ENCODE measurements at places on chromosomes 11 and 22. TPM values are rescaled to one million over a fixed set of nuclear protein-coding genes. Genes with fewer than 3 reads are reported as not detected.

DNA sequence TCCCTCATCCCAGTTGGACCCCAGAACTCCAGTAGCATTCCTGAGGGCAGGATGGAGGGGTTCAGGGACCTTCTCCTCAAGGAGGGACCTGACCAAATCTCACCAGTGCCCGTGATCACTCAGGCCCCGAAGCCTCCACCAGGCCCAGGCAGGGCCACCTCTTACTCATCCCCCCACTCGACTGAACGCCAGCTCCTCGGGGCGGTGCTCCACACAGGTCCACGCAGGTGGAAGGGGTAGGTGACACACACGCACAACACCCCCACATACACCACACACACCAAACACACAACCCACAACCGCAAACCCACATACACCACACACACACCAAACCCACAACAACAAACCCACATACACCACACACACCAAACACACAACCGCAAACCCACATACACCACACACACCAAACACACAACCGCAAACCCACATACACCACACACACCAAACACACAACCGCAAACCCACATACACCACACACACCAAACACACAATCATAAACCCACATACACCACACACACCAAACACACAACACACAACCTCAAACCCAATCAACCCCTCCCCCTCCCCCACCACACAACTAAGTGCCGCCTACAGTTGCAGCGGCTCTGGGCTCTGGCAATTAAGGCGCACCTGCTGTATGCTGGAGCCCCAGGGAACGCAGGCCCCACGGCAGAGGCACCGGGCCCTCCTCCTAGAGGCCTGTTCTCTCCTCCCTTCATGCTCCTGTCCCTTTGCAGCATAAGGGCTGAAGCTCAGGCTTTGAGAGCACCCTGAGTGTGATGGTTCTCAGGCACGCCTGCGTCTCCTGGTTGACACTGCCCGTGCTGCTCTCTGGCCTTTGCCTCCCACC lies 1318.1 kb downstream of the TBC1D22A start:
- DNase-seq, result no peak

DNA sequence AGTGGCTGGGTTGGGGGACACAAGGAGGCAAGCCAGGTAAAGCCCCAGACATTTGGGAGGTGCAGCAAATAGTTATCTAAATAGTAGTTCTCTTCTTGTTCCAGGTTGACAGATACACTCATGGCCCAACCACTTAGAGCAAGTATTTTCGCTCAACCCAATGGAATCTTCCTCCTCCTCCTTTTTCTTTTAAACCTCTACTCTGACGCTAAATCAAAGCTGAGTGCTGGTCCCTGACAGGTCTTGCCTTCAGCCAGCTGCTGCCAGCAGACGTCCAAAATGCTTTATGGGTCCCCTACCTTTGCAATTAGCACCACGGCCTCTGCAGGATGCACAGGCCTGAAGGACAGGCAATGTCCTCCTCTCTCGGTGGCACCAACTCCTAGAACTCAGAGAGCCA lies 558.5 kb downstream of the MIAT start:
- DNase-seq, result no peak

DNA sequence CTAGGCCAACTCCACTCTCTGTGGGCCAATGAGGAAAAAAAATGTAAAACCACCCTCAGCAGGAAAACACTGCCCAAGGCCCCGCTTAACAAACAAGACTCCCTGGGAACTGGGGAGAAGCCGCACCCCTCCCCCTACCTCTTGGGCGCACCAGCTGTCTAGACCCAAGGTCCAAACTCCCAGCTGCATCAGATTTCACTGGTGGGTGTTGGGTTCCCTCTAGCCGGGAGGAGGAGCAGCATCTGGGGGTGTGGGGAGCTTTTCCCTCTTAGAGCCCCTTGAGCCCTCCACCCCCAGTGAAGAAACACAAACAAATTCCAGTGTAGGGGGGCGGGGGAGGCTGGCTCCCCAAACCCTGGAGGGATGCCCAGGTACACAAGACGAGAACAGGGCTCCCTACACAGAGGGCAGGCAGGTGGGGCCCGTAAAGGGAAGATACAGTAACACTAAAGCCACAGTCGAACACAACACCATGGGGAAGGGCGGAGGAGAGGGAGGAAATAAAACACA lies 64.9 kb downstream of the NECTIN1 start:
- DNase-seq, result no peak

DNA sequence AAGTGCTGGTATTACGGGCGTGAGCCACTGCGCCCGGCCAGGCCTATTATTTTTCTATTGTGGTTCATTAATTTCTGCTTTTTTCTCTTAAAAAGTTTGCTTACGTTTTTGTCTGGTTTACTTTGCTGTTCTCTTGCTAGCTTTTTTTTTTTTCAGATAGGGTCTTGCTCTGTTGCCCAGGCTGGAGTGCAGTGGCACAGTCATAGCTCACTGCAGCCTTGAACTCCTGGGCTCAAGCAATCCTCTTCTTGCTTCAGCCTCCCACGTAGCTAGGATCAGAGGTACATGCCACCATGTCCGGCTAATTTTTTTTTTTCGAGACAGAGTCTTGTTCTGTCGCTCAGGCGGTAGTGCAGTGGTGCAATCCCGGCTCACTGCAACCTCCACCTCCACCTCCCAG lies 18.7 kb downstream of the F2 start:
- no peak for DNase-seq

DNA sequence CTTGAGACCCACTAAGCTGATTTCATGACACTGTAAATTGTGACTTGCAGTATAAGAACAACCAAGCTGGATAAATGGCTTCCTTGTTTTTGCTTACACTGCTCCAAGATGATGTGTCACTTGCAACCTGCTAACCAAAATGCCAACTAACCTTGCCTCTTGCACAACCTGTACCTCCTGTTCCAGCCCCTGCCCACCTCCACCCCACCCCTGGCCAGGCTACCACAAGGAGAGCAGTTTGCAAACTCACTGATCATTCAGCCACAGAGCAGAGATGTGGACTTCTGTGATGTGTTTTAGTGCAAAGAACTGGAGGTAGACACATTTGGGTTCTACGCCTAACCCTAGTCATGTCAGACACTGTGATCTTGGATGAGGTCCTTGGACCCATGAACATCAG lies 4.3 kb upstream of the APOL6 start:
- DNase-seq, result peak; percentile 39

DNA sequence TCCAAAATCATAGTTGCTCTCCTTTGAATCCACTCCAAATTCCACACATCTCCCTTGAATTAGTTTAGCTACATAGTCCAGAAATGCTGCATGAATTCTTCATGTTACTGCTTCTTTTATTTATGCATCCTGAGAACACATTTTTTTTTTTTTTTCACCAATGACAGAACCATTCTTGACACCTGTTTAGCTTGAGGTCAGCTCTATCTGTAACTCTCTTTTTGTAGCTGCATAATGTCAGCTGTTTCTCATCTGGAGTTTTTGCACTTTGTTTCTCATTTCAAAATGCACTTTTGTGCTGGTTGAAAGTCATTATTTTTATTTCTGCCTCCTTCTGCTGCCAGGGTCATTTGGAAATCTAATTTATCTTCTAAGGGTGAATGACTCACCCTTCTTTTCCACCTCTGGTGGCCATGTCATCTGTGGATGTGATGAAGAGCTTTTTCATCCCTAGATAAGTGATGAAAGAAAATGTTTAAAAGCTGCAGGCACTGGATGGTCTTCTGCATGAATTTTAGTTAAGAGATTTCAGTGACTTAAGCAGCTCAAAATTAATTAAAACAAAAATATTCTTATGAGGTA lies 93.7 kb downstream of the JRKL start:
- DNase-seq, result no peak

- DNase-seq, result no peak
Observed at GRCh38 chr22:47178339-47178738, 415.9 kb downstream of the TBC1D22A start.

GRCh38 chr11:41921746-41922390 lies 462.4 kb upstream of the LRRC4C start:
- no peak for DNase-seq

- DNase-seq, result no peak
Observed at GRCh38 chr22:40743768-40744167, 64.5 kb downstream of the MCHR1 start.

- no peak for DNase-seq
Observed at GRCh38 chr22:24510637-24511625, 15.8 kb downstream of the UPB1 start.

DNA sequence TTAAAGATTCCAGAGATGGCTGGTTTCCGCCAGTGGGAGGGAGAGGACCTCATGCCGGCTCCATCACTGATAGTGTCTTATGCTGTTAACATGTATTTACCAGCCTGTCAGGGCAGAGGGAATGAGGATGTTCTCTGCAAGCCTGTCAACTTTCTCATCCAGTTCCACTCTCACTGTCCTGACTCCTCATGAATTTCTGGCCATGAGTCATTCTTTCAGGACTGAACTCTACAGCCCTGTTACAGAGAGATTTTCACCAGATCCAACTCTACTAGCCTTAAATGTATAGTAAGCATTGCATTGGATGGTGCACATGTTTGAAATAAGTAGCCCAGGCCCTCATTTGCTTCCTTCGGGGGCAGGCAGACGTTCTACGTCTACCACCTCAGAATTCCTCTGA lies 387.7 kb downstream of the TMEM135 start:
- DNase-seq, result no peak

- DNase-seq, result peak; percentile 41
Observed at GRCh38 chr11:66080055-66080817, 10.2 kb downstream of the PACS1 start.

DNA sequence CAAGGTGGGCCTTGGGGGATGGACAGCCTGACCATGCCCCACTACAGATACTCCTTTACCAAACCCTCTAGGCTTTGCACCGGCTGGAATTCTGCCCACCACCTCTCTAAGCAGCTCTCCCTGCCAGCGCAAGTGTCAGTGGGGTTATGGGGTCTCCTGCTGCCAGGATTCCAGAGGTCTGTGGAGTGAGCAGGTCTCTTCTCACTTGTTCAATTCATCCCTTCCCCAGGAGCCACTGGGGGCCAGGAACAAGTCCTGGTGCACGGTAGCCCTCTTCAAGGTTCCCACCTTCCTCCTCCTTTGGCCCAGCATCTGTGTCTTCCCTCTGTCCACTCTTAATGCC lies 30.5 kb downstream of the CCDC15 start:
- DNase-seq, result no peak

GRCh38 chr11:73783483-73784020 lies 4.1 kb upstream of the MRPL48 start:
- DNase-seq, result no peak

DNA sequence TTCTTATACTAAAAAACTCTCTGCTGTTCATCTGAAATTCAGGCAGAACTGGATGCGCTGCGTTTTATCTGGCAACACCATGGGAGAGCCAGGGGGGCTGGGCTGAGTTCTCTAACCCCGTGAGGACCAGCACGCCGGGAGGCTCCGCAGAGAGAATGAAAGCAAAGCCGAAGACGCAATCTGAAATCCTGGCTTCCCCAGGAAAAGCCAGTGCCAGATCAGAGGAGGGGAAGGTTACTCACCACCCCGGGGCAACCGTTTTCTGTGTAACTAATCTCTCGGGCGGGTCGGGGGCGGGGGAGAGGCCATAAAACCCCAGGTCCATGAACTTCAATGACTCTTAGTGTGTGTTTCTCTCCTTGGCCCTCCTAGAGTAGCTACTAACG lies 99.4 kb downstream of the SHANK2 start:
- peak; percentile 44 for DNase-seq

DNA sequence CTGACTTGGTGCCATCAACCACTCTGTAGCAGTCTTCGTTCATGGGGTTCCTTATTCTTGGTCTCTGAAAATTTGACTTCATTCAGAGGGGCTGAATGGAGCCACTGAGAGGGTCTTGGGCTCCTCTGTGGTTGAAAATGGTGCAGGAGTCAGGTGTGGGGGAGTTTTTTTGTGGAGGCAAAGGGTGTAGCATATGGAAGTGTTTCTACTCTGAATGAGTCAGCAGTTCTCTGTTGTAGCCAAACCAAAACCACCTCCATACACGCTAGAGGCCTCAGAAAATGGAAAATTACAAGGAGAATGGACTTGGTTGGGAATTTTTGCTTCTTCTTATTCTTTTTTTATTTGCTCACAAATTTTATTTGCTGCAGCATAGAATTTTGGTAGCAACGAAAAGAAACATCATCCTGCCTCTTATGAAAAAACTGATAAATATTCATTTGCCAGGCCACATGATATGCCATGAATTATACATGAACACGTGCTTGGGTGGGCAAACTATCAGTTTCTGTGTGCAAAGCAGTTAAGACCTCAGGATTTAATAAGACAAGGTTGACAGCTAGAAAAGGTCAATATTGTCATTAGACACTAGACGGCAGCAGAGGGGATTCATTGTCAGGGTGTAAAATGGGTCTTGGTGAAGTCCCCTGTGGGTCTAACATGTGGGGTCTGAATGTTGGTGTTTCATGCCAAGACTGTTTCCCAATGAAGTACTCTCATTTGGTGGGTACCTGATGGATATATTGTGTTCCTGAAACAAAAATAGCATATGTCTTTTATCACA lies 111.7 kb downstream of the MYO18B start:
- no peak for DNase-seq

DNA sequence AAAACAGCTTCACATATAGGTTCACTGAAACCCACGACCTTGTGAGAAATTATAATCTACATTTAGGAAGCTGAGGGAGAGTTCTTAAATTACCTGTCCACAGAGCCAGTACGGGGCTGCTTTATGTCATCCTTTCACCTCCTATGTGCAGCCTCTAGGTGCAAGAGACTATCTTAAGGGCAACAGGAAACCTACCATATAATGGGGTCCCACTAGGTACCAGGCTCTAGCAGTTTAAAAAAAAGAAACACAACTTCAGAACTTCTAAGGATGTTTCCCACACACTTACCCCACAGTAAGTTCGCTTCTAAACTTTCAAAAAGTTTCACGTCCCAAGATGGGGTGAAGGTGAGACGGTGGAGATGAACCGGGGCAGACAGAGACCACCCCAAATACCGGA lies 573 bp downstream of the STK33 start:
- no peak for DNase-seq

DNA sequence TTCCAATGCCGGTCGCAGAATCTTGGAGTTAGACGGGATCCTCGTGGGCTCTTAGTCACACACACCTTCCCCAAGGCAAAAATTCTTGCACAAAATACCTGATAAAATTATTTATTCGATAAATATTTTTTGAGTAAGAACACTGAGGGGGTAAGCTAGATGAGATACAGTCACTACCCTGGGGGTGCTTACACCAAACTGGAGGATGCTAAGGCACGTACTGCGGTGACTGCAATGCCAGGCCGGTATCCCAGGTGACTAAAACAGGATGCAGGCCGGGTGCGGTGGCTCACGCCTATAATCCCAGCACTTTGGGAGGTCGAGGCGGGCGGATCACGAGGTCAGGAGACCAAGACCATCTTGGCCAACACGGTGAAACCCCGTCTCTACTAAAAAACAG lies 1.7 kb upstream of the MRTFA start:
- no peak for DNase-seq

- peak; percentile 86 for DNase-seq
Observed at GRCh38 chr22:24146194-24146616, 35.1 kb upstream of the SUSD2 start.

GRCh38 chr22:47191671-47192650 lies 429.5 kb downstream of the TBC1D22A start:
- DNase-seq, result no peak

Gene KCNJ5
- total RNA-seq, result 0.11 TPM

Gene MRGPRX4
- total RNA-seq, result not detected

Gene OR8G1
- not detected for total RNA-seq

Gene DENND6B
- total RNA-seq, result 12.1 TPM

Gene PATE2
- total RNA-seq, result 1.3 TPM

Gene CSNK1E
- total RNA-seq, result 348 TPM

Gene BTG4
- total RNA-seq, result not detected

Gene TRPC6
- total RNA-seq, result not detected

Gene PLCB3
- 73.2 TPM for total RNA-seq

All from PC-9 (cell line).